Hepatocyte (in vitro differentiated cells): ENCODE measurements at places on chromosomes 1 and 21. TPM values are rescaled to one million over a fixed set of nuclear protein-coding genes. Genes with fewer than 3 reads are reported as not detected.

CHRM3 gene
- total RNA-seq: 5.5 and 6.6 TPM in 2 replicates

PGLYRP4 gene
- total RNA-seq: not detected in 2 replicates

TNFRSF4 gene
- total RNA-seq: 0.28 TPM in 1 of 2 replicates, not detected in the other

AMY2A gene
- not detected in 2 replicates for total RNA-seq

HSPA6 gene
- 0.50 and 1.1 TPM in 2 replicates for total RNA-seq

GJC2 gene
- total RNA-seq: 0.80 and 1.6 TPM in 2 replicates

RAB25 gene
- total RNA-seq: 71.1 and 77.9 TPM in 2 replicates

LTN1 gene
- total RNA-seq: 31.2 and 35.8 TPM in 2 replicates

RYR2 gene
- 0.50 and 1.1 TPM in 2 replicates for total RNA-seq

ZBTB8A gene
- 5.1 and 5.7 TPM in 2 replicates for total RNA-seq

CFAP141 gene
- not detected in 2 replicates for total RNA-seq

FCER1A gene
- total RNA-seq: not detected in 2 replicates

PPM1J gene
- total RNA-seq: 0.72 and 0.93 TPM in 2 replicates

CD1B gene
- total RNA-seq: not detected in 2 replicates

AQP10 gene
- 0.96 and 2.0 TPM in 2 replicates for total RNA-seq

CELA3A gene
- total RNA-seq: 2.2 TPM in 1 of 2 replicates, not detected in the other

RSPO1 gene
- 0.83 and 0.88 TPM in 2 replicates for total RNA-seq

MAP3K21 gene
- total RNA-seq: 6.9 and 9.5 TPM in 2 replicates

OR2M3 gene
- total RNA-seq: not detected in 2 replicates

HFM1 gene
- total RNA-seq: 3.6 and 3.9 TPM in 2 replicates

ATP1A4 gene
- total RNA-seq: 0.68 and 4.4 TPM in 2 replicates

CCDC185 gene
- not detected in 2 replicates for total RNA-seq

DNAJC6 gene
- total RNA-seq: 5.7 and 11.2 TPM in 2 replicates

ANGPTL3 gene
- 81.8 and 88.6 TPM in 2 replicates for total RNA-seq
